Choroid plexus epithelial cell (primary cell): ENCODE measurements at places on chromosomes 1 and 21.
A peak's percentile ranks its signal among the peaks of the same experiment; 100 is the strongest.

GRCh38 chr1:91673613-91674012 is 173.0 kb downstream of the CDC7 start:
- DNase-seq = peak; percentile 62

- peak; percentile 54 for DNase-seq
Measured at GRCh38 chr21:26717146-26717739, 128.0 kb downstream of the ADAMTS1 start.

DNA sequence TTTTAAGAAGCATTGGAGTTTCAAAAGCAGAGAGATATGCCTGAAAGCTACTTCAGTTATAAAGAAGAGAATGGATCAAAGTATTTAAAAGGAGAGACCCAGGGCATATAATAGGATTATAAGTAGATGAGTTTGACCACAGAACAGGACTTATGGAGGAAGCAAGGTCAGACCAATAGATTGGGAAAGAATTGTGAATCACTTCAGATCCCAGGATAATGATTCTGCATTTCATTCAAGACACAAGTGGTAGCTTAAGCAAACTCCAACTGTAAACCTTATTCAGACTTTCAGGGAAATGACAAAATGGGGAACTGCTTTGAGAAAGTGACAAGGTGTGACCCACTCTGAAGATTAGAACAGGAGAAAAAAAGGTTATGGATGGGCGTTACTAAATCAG is 18.9 kb upstream of the OR10J5 start:
- DNase-seq = no peak

DNA sequence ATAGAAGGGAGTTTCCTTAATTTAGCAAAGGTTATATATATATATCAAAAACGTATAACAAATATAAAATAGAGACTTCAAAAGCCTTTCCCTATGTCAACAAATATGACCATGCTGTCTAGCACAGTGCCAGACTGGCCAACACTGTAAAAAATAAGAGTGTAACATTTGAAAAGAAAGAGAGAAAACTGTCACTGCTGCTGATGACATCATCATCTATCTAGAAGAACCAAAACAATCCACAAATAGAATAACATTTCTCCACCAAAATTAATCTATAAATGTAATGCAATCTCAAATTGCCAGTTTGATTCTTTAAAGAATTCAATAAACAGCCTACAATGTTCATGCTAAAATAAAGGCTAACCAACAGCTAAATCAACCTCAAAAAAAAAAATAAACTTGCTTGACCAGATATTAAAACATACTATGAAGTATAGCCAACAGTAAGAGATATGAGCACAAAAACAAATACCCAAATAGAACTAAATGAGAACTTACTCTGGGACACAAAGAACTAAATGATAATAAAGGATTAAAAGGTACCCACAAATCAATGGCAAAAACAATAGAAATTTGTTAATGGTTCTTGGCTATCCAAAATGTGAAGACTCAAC is 50.2 kb downstream of the ENAH start:
- peak; percentile 48 for DNase-seq

DNA sequence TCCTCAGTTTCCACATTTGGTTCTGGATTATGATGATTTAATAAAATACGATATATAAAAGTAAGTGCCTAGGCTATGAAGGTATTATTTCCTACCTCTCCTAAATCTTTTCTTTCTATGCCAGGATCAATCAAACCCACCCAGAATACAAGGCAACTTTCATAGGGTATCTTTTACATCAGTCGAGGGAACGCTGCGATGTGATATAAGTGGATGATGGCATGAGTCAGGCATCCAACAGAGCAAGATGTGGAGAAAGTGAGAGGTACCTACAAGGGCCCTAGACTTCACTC is 781 bp downstream of the TTLL7 start:
- DNase-seq = peak; percentile 44

DNA sequence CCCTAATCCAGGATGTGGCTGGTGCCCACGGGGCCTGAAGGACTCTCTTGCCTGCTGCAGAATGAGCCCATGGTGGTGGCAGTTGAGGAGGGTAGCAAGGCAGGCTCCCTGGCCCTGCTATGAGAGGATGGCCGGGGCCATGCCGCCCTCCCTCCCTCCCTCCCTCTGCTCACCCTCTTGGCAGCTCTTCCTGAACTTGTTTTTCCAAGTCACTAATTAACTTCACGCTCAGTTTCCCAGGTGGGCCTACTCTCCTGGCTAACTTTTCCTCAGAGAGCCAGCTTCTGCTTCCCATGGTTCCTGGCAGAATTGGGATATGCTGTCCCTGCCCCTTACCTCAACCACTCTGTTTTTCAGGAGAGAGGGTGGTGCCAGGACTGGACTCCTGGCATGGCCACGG is 10.2 kb downstream of the KCNC4 start:
- DNase-seq = no peak

DNA sequence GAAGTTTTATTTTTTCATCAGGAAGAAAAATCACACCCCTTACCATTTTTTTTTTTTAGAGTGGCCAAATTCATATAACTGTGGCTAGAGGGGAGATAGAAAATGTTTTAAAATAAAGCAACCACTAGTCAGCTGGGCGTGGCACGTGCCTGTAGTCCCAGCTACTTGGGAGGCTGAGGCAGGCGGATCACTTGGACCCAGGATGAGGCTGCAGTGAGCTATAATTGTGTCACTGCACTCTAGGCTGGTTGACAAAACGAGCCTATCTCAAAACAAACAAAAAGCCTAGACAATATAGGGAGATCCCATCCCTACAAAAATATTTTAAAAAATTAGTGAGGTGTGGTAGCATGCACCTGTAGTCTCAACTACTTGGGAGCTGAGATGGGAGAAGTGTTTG is 14.8 kb upstream of the BECN2 start:
- DNase-seq = no peak

DNA sequence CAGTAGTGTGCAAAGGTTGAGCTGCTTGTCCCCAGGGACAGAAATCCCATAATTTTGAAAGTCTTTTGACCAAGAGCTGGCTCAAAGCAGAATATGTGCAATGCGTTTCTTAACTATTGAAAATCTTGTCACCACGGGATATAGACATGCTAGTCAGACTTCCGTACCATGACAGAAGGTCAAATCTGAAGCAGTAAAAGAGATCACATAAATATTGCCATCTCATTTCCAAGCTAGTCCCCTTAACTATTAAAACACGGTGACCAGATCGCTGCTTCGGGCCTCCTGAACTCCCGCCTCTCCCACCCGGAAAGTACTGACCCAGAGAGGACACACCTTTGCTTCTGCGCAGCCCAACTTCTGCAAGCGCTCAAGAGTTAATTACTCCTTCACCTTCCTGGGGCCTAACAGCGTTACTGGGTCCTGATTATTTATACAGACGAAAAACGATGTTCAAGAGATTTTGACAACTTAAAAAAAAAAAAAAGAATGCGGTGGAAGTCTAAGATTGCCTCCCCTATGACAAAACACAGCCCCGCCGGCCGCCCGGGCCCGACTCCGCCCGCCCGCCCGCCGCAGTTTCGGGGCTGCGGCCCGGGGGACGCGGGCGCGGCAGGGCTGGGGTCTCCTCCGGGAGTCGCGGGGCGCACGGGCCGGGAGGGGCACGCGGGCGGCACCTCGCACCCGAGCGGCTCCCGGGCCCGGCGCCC is 692 bp downstream of the SORT1 start:
- DNase-seq = no peak

- peak; percentile 22 for DNase-seq
Measured at GRCh38 chr1:50822035-50822776, 137.9 kb downstream of the FAF1 start.

DNA sequence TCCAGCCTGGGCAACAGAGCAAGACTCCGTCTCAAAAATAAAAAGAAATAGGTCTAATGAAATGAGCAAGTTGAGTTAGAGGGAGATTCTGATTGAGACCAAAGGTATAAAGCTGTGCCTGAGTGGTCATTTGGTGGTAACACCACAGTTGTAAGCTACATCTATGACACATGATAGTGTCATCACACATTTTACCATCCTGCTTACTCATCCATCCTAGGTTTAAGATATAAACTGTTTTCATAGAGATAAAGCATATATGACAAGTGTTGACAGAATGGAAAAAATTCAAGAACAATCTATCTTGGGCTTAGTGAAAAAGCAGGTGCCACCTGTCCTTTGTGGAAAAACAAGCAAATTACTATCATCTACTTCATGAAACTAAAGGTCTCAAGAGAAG is 7.1 kb upstream of the CFAP141 start:
- peak; percentile 13 for DNase-seq

- DNase-seq = peak; percentile 72
Measured at GRCh38 chr1:65059930-65060538, 88.0 kb upstream of the AK4 start.

DNA sequence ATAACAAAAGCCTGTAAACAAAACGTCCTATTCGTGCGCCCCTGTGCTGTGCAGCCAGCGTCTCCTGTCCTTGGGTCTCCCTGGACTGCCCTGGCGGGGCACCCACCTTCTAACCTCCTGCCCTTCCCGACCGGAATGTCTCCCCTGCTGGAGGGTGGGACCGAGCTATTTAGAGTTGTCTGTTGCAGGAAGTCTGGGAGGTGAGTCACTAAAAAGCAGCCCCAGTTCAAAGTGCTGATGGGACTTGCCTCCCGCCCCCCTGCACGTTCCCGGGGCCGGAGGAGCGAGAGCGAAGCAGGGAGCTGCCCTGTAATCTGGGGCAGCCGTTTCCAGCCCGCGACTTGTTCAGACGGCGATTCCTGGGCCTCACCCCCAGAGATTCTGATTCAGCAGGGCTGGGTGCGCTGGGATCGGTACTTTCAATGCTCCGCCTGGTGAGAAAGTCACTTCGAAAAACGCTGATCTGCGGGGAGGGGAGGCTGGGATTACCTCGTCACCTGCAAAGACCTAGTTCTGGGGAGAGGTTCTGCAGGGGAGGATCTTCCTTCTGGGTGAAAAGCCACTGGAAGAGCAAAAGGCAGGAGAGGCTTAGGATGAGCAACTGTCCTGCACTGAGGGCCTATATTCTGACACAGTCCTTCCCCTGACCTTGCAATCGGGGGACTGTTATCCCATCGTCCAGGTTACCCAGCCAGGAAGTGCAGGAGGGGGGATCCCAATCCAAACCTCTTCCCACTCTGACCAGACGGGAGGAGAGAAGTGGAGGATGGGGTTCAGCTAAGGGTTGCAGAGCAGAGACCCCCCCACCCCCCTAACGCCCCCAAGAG is 1.2 kb upstream of the DHRS3 start:
- DNase-seq = peak; percentile 82

DNA sequence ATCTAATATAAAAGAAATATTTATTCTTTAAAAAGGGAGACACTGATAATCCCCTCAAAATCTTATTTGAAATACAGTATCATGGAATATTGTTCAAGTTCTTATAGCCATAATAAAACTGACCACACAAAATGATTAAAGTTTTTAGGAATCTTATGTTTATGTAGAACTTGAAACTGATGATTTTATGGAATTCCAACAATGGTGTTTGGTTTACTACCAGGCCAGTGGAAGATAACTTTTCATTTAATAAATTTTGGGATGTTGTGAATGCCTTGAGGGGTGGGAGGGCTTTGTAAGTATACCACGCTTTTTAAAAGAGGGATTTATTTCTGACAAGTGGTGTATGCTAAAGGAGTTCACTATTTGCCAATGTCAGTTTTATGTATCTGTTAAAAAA is 87.7 kb downstream of the RAB3GAP2 start:
- peak; percentile 19 for DNase-seq

- DNase-seq = no peak
Measured at GRCh38 chr1:39122056-39122455, 82.4 kb upstream of the MACF1 start.

- DNase-seq = peak; percentile 91
Measured at GRCh38 chr1:39701049-39701439, 9.8 kb upstream of the HPCAL4 start.

DNA sequence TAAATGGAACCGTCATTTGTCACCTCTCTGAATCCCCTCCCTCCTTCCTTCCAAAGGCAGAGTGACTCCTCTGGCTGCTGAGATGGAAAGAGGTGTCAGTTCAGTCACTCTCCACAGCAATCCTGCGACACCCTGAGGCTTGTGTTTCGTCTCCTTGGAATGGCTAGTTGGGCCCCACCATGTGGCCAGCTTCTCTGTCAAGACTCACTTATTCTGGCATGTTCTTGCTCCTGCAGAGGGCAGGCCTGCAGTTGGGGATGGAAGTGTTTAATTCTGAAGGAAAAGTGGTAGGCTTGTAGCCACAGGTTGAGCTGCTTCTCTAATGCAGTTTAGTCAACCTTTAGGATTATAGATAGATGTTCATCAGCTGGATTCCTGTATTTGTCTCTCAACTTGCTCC is 149.6 kb downstream of the LMO4 start:
- DNase-seq = peak; percentile 14

- peak; percentile 15 for DNase-seq
Measured at GRCh38 chr1:15386164-15386749, 23.4 kb upstream of the EFHD2 start.

DNA sequence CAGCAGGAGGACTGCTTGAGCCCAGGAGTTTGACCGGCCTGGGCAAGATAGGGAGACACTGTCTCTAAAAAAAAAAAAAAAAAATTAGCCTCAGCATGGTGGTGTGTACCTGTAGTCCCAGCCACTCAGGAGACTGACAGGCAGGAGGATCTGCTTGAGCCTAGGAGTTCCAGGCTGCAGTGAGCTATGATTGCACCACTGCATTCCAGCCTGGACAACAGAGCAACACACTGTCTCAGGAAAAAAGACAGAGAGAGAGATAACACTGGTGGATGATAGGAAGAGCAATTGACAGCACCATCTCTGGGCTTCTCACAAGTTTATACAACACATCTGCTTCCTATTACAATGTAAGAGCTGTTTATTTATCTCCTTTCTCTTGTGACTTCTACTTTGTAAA is 2.4 kb upstream of the RNU11 start:
- peak; percentile 54 for DNase-seq

DNA sequence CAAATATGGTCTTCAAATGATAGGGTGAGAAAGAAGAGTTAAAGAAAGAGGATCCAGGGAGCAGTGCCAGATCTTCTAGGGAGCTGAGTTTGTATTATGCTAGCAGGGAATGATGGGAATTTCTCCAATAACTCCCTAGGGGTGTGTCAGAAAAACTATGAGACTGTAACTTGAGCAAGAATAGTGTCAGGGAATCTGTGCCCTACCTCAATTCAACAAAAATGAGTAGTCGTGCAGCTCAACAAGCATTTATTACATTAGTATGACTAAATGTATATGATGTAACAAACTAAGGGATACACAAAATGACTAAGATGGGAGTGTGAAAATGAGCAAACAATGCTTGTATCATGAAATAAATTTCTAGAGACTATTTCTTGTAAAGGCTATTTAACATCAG is 24.2 kb downstream of the SPAG17 start:
- no peak for DNase-seq

DNA sequence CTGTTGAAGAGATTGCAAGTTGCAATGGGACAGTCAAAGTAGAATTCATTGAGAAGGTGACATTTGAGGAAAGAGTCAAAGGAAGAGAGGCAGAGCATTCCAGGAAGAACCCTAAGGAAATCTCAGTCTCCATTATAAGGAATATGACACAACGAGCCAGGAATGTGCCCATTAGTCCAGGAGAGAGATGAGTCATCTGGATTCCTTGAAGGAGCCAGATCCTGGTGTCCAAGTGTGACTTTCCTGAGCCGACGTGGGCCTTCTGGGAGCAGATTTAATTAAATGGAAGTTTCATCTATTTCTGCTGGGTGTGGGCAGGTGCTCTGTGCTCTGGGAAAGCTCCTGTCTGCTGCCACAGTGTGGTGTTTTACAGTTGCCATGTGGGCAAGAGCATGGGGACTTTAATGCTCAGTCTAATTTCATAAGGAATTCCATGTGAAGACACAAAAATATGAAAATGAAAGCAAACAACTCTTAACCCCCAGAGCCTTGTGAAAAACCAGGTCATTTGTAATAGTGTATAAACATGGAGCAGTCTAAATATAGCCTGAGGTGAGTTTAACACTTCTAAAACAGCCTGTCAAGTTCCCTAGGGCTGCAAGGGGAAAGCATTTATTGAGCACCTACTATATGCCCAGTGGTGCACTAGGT is 111.4 kb upstream of the ARTN start:
- peak; percentile 75 for DNase-seq

GRCh38 chr1:117796226-117796625 is 133.2 kb downstream of the GDAP2 start:
- no peak for DNase-seq
